ENCODE measurements at places on chromosomes 4 and X. TPM values are rescaled to one million over a fixed set of nuclear protein-coding genes. Genes with fewer than 3 reads are reported as not detected.

The CCNA2 gene
- 2.3 TPM for total RNA-seq

- no peak for DNase-seq
Measured at GRCh38 chr4:106707776-106708463, 328.2 kb downstream of the DKK2 start.

GRCh38 chr4:10288830-10289537 lies 168.2 kb downstream of the ZNF518B start:
- no peak for DNase-seq

DNA sequence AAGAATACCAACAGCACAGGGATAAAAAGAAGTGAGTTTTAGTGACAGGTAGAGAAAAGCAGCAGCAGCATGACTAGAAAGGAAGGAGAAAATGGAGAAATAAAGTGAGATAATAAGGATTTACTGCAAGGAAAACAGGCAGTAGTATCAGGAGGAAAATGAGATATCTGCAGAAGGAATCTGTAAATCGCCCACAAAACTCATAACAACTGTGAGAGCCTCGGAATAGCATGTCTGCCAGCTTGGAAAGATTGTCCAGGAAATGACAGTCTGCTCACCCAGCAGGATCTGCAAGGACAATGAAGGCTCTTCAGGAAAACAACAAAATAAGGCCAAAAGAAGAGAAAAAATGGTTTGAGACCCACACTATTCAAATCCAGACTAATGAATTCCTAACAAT lies 47.4 kb downstream of the CXXC4 start:
- DNase-seq, result no peak

DNA sequence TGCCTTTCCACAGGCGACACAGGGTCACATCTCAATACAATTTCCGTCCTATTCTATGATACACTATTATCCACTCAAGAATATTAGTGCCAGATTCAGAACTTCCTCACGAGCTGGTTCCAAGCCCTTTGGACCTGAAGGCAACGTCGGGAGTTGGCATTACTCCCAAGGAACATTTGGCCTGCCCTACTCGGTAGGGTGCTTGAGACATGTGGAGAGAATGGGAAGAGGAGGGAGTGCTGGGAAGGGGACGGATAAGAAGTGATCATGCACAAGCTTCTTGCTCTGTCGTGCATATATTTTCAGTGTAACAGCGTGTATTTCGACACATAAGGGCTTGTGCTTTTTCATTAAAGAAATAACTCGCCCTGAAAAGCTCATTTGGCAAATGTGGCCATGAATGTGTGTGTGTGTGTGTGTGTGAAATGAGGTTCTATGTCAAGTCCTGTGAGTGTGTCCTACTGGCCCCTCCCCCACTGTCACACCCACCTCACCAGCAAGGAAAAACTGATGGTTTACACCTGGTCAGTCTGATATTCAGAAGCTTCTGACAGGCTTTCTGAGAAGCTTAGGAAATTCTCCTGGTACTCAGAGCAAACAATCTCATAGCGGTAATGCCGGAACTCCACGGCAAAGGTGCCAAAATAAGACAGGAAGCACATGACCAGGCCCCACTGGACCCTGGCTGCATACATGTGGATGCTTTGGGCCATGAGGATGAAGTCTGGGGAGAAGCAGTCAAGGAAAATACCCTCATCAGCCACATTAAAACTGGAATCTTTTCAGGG lies 54.8 kb downstream of the ENOPH1 start:
- DNase-seq, result no peak

All from sigmoid colon (tissue), 7 donors.